ENCODE measurements at places on chromosomes 4 and X. TPM values are rescaled to one million over a fixed set of nuclear protein-coding genes. Genes with fewer than 3 reads are reported as not detected.

Gene FAM53A
- total RNA-seq: 0.46 TPM

Gene SPIN2A
- 0.04 TPM for total RNA-seq

Gene MAOA
- total RNA-seq: 0.62 TPM

Gene SUPT20HL1
- total RNA-seq: not detected

Gene TMEM192
- total RNA-seq: 22.7 TPM

Gene AFAP1
- 45.6 TPM for total RNA-seq

Gene HS6ST2
- total RNA-seq: 3.9 TPM

Gene CD38
- 0.02 TPM for total RNA-seq

Gene CCDC149
- 3.3 TPM for total RNA-seq

Gene CUL4B
- 18.4 TPM for total RNA-seq

Gene MAB21L2
- 52.5 TPM for total RNA-seq

Gene DDIT4L
- not detected for total RNA-seq

Gene SPANXD
- total RNA-seq: 74.7 TPM

Gene LRIT3
- total RNA-seq: not detected

Gene ATP1B4
- total RNA-seq: not detected

Gene DCAF8L2
- total RNA-seq: 9.0 TPM

Gene NEIL3
- 21.1 TPM for total RNA-seq

Gene GIMD1
- not detected for total RNA-seq

Gene SPANXA1
- not detected for total RNA-seq

Gene PAK3
- 0.68 TPM for total RNA-seq

Gene IL2RG
- not detected for total RNA-seq

Gene ITIH6
- total RNA-seq: not detected

Gene SLC38A5
- total RNA-seq: 0.04 TPM

Gene SLC9B1
- not detected for total RNA-seq

Gene HSFX3
- not detected for total RNA-seq

Gene LSM6
- total RNA-seq: 88.1 TPM
